ENCODE measurements at places on chromosomes 6 and 20.

DNA sequence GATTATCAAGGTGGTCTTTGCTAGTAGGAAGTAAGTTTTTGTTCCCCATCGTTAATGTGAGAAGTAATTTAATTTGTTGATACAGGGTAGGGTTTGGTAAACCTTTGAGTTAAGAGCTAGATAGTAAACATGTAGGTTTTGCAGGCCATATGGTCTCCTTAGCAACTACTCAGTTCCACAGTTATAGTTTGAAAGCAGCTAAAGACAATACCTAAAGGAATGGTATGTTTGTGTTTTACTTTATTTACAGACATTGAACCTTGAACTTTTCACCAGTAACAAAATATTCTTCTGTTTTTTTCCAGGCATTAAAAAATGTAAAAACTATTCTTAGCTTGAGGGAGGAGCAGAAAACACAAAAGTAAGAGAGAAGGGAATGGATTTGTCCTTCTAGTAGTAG lies 1.7 kb downstream of the CAP2 start:
- DNase-seq: no peak

DNA sequence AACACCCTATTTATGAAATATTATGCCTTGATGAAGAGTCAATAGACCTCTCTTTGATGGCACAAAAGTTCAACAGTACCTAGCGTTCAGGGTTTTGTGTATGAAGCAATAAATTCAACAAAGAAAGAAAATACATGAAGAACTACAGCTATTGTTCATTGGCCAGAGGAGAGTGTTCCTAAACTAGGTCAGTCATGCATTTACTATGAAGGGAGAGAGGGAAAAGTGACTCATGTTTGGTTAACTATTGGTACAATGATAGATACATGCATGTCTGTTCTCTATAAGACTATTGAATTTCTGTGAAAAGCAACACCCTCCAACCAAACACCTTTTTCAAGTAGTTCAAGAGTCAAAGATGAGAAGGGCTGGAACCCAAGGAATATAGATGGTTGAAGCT lies 50.7 kb downstream of the CLIC5 start:
- no peak for DNase-seq

- no peak for DNase-seq
Observed at GRCh38 chr20:23120936-23121750, 35.0 kb upstream of the CD93 start.

DNA sequence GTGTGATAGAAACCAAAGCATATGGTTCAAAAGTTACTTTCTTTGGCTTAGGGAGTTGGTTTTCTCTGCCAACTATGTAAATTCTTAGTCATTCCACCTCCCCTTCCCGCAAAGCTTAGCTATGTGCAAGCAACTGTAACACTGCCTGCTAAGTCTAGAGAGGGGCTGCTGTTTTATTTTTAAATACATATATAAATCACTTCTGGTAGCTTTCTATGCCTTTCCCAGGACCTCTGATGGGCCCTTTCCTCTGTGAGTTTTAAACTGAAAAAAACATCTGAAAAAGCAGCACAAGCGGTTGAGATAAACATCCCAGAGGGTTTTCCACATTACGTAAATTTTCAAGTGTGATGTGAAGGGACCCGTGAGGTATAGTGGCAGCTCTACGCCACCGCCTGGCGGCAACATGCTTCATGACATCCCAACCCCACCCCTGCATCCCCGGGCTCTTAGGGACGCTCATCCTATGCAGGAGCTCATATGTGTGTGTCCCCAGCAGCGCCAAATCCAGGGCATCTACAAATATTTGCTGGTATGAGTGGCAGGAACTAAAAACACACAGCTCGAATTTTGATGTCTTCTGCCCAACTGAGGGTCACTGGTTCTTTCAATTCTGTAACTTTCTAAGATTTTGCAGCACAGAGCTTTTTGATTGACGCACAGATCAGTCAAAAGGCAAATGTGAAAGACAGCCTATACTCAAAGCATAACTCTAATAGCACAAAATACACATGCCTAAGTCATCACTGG lies 12.7 kb downstream of the SAYSD1 start:
- no peak for DNase-seq

GRCh38 chr6:159513074-159513720 lies 179.8 kb downstream of the SOD2 start:
- DNase-seq: no peak

- no peak for DNase-seq
Observed at GRCh38 chr20:48226642-48227041, 441.4 kb upstream of the SULF2 start.

DNA sequence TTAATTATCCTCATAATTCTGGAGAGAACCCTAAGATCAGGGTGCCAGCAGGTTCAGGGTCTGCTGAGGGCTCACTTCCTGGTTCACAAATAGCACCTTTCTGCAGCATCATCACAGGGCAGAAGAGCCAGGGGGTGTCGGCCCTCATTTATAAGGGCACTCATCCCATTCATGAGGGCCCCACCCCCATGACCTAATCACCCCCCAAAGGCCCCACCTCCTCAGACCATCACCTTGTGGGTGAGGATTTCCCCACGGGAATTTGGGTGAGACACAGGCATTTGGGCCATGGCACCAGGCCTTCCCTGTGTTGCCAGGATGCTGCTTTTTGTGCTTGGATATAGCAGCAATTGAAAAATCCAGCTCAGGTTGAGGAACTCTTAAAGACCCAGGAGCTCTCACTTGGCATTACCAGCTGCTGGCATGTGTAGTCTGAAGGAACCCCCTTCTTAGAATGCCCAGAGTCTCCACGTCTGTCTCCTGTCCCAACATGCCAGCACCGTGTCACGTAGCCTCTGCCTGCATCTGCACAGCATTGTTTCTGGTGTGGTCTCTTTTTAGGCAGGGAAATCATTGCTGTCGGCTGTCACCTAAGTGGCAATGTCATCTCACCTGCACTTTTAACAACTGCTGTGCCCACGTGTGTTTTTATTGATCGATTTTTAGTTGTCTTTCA lies 71.5 kb downstream of the RPP40 start:
- no peak for DNase-seq

- DNase-seq: no peak
Observed at GRCh38 chr6:149425754-149426153, 25.7 kb downstream of the SUMO4 start.

GRCh38 chr6:73409395-73409794 lies 14.8 kb downstream of the DDX43 start:
- no peak for DNase-seq

- DNase-seq: no peak
Observed at GRCh38 chr6:132131351-132131750, 180.2 kb upstream of the CCN2 start.

DNA sequence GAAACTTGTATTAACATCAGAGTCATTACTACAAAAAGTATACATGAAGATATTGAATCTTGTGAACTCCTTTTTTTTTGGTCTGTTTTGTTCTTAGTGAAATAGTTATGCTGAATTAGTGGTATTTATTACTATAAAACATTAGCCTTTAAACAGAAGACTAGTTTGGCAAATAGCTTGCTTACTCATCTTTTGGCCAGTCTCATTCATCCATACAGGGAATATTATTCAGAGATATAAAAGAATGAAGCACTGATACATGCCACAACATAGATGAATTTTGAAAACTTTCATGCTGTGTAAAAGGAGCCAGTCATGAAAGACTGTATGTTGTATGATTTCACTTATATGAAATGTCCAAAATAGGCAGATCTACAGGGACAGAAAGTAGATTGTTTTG lies 205.9 kb downstream of the ZFAND3 start:
- DNase-seq: no peak

GRCh38 chr6:6579281-6579680 lies 9.2 kb upstream of the LY86 start:
- no peak for DNase-seq
